ENCODE measurements at places on chromosomes 3 and 15.

GRCh38 chr15:67501836-67502461 is 19.0 kb upstream of the C15orf61 start:
- DNase-seq: no peak

DNA sequence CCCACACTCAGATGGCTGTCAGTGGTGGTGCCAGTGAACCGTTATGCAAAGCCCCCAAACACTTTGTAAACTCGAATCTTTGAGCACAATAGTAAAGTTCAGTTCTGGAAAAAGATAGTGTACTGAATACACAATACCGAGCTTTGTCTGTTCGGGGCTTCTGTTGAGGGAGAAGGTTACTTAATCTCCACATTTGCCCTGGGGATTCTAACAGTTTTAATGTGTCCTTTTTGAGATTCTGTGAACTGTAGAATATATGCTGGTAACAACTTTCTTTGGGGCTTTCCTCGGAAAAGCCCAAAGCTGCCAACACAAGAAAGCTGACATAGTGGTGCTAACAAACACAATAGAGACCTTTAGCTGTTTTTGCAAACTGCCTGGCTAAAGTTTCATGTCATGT is 686.5 kb downstream of the ROBO1 start:
- no peak for DNase-seq

DNA sequence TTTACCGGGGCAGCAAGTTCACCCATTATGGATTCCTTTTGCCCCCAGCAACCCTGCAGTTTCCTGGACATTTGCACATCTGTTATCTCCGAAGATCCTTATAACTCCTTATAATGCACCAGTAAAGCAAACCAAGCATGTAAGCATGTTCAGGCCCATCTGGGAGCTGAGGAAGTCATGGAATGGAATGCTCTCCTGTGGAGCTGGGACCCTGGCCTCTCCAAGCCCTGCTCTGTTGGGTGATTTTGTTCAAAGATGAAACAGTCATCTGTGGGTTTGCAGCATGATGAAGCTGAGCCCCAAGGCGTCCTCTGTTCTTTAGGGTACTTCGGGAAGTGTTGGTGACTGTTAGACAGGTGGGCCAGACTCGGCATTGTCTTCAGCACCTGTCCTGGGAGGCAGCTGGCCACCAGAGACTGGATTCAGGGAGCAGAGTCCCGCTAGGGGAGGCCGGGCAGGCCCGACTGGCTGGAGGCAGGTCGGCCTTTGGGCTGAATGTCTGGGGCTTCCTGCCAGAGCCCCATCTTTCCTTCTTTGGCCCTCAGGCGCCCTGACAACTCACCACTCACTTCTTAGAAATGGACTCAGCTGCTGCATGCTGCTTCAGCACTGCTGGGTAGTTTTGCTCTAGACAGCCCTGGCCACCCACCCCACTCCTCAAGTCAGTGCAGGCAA is 3.9 kb downstream of the DNAH1 start:
- no peak for DNase-seq

GRCh38 chr15:69311319-69311721 is 12.6 kb downstream of the PAQR5 start:
- DNase-seq: no peak

- no peak for DNase-seq
Measured at GRCh38 chr15:96720251-96720650, 389.8 kb downstream of the NR2F2 start.

DNA sequence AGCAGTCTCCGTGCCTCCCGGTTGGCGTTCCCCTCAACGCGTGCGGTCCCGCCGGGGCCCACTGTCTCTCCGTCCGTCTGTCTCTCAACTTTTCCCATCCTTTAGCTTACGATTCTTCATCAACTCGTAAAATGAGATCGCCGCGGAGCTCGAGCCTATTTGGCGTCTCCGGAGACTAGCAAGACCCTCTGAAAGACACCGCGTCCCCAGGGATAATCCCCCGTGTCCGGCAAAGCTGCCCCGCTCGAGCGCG is 3.4 kb downstream of the GATA2 start:
- DNase-seq: no peak
